HFFc6 (cell line): ENCODE measurements at places on chromosomes 11 and 22. TPM values are rescaled to one million over a fixed set of nuclear protein-coding genes. Genes with fewer than 3 reads are reported as not detected.

GRCh38 chr11:86355256-86355655, 19.4 kb upstream of the CCDC81 start:
- no peaks in the 10 kb centered on the region for H3K36me3 ChIP-seq
- no peak overlapping the region for H3K4me3 ChIP-seq
- no peaks in the 10 kb centered on the region for H3K27me3 ChIP-seq
- H3K27ac ChIP-seq: no peak overlapping the region

DNA sequence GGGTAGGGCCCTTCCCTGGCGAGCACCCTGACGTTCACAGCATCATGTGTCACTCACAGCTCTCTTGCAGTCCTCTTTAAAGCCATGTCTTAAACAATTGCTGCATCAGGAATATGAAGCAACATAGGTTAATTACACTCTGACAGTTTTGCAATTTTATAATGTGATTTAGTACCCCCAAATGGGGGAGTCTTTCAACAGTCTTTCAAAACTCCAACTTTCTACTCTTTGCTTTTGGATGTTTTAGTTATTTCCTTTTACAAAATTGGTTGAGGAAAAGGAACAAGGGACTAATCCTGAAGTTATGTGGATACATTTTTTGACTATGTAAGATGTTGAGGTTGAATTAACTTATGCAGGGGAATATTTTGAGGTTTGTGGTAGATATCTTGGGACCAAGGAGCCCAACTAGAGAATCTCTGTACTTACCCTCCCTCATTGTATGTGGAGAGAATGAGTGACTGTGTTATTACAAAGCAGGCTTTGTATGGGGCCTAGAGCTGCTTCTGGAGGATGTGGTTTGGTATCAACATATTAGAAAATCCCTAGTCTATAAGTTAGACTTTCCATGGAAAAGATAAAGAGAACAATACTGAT, at the start of gene MMP8:
Gene MMP8, minus strand, starts transcription at position 51 of the 597 bp plus-strand sequence. CDS start 99 bp downstream, outside the sequence.
- H3K27me3 ChIP-seq: peaks cover 13% of the 10 kb centered on the region
- DNase-seq: no peak
- H3K4me1 ChIP-seq: peaks cover 17% of the 10 kb centered on the region
- H3K36me3 ChIP-seq: peaks cover 4% of the 10 kb centered on the region; the same call in 1 of the 2 replicates
- no peak within 1 kb of the TSS for H3K27ac ChIP-seq
- no peak within 1 kb of the TSS for H3K4me3 ChIP-seq

DNA sequence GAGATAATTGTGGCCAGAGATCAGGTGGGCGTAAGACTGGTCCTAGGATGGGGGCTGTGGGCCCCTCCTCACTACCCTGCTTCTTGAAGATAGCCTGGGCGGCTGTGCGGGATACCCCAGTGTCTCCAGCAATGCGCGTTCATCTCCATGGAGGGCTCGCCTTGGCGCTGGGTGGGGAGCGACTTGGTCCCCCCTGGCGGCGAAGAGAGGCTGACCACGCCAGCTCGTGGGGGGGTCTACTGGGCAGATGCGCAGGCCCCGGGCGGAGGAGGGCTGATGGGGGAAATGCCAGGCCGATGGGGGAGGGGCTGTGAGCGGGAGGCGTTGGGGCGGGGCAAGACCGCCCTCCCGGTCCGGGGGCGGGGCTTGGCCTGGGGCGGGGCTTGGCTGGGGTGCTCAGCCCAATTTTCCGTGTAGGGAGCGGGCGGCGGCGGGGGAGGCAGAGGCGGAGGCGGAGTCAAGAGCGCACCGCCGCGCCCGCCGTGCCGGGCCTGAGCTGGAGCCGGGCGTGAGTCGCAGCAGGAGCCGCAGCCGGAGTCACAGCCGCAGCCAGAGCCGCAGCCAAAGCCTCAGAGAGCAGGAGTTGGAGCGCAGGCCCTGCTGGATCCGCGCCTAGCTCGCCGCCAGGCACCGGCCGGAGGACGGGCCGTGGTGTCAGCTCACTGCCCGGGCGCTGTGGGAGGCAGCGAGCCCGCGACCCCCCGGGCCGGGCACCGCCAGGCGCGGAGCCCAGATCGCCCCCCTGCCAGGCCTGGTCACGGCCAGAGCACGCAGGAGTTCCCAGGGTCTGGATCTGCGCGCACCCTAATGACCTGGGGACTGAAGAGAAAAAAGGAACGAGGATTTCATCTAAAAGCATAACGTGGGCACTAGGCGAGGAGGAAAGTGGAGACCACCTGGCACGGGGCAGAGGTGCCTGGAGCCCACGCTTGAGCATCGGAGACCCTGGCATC, at the start of gene SLC35E4:
Gene SLC35E4, plus strand, starts transcription at position 509 of the 953 bp plus-strand sequence. CDS start 670 bp downstream, outside the sequence.
- peaks cover 18% of the 10 kb centered on the region for H3K4me1 ChIP-seq
- peaks cover 5% of the 10 kb centered on the region; the same call in 1 of the 2 replicates for H3K36me3 ChIP-seq

- peaks cover 44% of the 10 kb centered on the region for H3K4me1 ChIP-seq
- H3K4me3 ChIP-seq: peak overlapping the region; percentile 96
- H3K36me3 ChIP-seq: peaks cover 35% of the 10 kb centered on the region
- H3K27me3 ChIP-seq: peaks cover 14% of the 10 kb centered on the region
Measured at GRCh38 chr22:36386900-36387708, 663 bp downstream of the MYH9 start.

DNA sequence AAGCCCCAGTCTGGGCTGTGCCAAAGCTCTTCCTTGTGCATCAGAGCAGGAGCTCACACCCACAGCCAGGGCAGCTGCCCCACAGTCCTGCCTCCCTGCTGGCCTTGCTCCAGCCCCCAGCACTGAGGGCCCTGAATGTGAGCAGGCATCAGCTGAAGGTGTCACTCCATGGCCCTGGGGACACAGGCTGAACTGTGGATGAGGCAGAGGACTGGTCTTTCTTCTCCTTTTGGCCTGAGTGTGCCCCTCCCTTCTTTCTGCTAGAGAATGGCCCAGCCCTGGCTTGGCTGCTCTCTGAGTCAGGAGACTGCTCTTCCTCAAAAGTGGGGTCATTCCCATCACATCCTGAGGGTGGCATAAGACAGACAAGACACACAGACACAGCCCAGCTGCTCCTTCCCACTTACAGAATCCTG, 16.2 kb downstream of the OTOG start:
- H3K4me1 ChIP-seq: no peaks in the 10 kb centered on the region
- no peak overlapping the region for H3K27ac ChIP-seq
- peaks cover 10% of the 10 kb centered on the region for H3K27me3 ChIP-seq
- H3K4me3 ChIP-seq: no peak overlapping the region
- H3K36me3 ChIP-seq: no peaks in the 10 kb centered on the region
- DNase-seq: no peak

Gene CDC45
- 9.9 to 17.3 TPM (median 17.0 TPM) in 3 replicates for total RNA-seq

- no peaks in the 10 kb centered on the region for H3K4me1 ChIP-seq
- no peak overlapping the region for H3K4me3 ChIP-seq
- DNase-seq: no peak
- no peak overlapping the region for H3K27ac ChIP-seq
- no peaks in the 10 kb centered on the region for H3K36me3 ChIP-seq
- H3K27me3 ChIP-seq: no peaks in the 10 kb centered on the region
Measured at GRCh38 chr11:112637876-112638275, 323.3 kb upstream of the NCAM1 start.
